Activated CD8-positive, alpha-beta T cell treated with anti-CD3 and anti-CD28 coated beads, Interleukin-2, amount 10 ng/mL, durations not matched to agents 7 days and 5 days (primary cell): ENCODE measurements at places on chromosomes 12 and 14.

- no peak overlapping the region for H3K4me3 ChIP-seq
- no peak for DNase-seq
- H3K27me3 ChIP-seq = no peaks in the 10 kb centered on the region
- H3K4me1 ChIP-seq = peaks cover 14% of the 10 kb centered on the region
These were observed 56.3 kb downstream of the SPPL3 start for GRCh38 chr12:120847814-120848213.

GRCh38 chr14:101097109-101097793, 193.7 kb upstream of the RTL1 start:
- H3K27me3 ChIP-seq = peaks cover 14% of the 10 kb centered on the region
- H3K4me1 ChIP-seq = no peaks in the 10 kb centered on the region
- peak; percentile 10 for DNase-seq
- no peaks in the 10 kb centered on the region for H3K36me3 ChIP-seq

DNA sequence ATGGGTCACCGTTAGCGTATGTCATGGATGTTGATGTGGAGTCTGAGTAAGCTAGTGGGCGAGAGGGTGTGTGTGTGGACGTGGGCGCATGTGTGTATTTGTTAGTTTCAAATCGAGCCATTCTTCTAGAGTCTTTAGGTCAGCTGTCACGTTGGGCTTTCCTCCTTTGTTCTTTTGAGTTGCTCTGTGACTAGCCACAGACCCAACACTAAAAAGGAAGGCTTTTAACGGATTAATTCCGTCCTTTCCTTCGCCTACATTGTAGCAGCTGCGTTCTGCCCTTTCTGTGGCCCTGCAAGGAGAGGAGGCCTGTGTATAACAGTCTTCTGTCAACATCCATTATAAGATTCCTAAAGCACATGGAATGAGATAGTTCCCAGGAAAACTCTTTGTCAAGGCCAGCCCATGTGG, 117.2 kb upstream of the DNM1L start:
- H3K4me1 ChIP-seq = no peaks in the 10 kb centered on the region
- no peak overlapping the region for H3K4me3 ChIP-seq
- H3K27ac ChIP-seq = no peak overlapping the region
- no peaks in the 10 kb centered on the region for H3K36me3 ChIP-seq
- H3K27me3 ChIP-seq = no peaks in the 10 kb centered on the region

- no peaks in the 10 kb centered on the region for H3K4me1 ChIP-seq
- no peaks in the 10 kb centered on the region for H3K27me3 ChIP-seq
- DNase-seq = no peak
- H3K27ac ChIP-seq = no peak overlapping the region
- H3K36me3 ChIP-seq = peaks cover 2% of the 10 kb centered on the region
These were observed 156.3 kb downstream of the NUBPL start for GRCh38 chr14:31717294-31718085.

DNA sequence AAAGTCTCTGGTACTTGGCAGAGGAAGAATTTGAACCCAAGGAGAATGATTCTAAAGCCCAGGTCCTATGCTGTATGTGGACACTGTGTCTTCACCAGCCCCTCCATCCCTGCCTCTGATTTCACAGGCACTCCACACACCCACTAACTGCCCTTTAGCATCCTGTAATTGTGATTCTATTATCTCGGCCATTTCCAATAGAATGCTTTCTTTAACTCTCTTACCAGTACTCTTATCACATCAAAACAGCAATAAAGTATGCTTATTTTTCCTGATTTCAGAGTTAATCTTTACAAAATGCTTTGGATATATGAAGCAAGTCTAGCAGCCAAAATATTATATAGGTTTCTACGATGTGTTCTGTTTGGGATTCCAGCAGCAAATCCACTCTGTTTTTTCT, 37.9 kb upstream of the BTG1 start:
- no peak overlapping the region for H3K4me3 ChIP-seq
- H3K27ac ChIP-seq = no peak overlapping the region
- H3K27me3 ChIP-seq = no peaks in the 10 kb centered on the region
- H3K36me3 ChIP-seq = peaks cover 7% of the 10 kb centered on the region

GRCh38 chr12:64039281-64039871, 182.7 kb downstream of the KICS2 start:
- no peaks in the 10 kb centered on the region for H3K36me3 ChIP-seq
- H3K4me1 ChIP-seq = no peaks in the 10 kb centered on the region
- no peak overlapping the region for H3K4me3 ChIP-seq
- H3K27ac ChIP-seq = no peak overlapping the region
- H3K27me3 ChIP-seq = no peaks in the 10 kb centered on the region
- DNase-seq = no peak

GRCh38 chr14:35456261-35456660, 51.7 kb upstream of the NFKBIA start:
- no peak overlapping the region for H3K4me3 ChIP-seq
- H3K4me1 ChIP-seq = no peaks in the 10 kb centered on the region
- no peak for DNase-seq
- H3K36me3 ChIP-seq = no peaks in the 10 kb centered on the region

DNA sequence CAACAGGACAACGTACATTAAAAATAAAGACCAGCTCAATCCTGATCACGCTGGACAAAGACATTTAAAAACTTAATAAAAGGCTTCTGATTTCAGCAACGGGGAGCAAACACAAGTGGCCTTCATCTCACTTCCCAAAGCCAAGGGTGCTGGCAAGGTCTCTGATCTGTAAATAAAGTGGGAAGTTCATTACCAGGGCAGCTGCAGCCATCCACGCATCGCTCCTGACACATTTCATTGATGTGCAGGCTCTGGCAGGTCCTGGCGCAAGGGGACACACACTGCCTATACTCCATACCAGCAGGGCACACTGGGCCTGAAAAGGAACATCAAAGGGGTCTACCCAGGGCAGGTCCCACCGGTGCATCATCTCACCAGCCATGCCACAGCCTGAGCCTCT, 51.0 kb downstream of the VWF start:
- peaks cover 38% of the 10 kb centered on the region for H3K4me1 ChIP-seq
- H3K27ac ChIP-seq = no peak overlapping the region
- no peak overlapping the region for H3K4me3 ChIP-seq
- no peak for DNase-seq

DNA sequence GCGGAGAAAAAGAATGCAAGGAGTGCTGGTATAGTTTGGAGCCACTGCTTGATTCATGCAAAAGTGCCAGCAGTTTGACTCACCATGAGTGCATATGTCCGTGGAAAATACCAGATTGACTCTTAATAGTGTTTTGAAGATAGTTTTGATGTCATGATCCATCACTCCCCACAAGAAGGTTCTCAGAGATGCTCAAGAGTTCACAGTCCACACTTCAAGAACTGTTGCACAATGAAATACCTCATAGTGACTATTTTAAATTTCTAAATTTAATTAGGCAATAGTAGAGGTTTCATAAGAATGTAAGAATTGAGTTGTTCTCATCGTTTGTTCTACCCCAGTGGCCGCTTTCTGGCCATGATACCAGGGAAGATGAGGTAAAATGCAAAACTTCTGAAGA, 286.6 kb upstream of the RGS6 start:
- H3K27ac ChIP-seq = no peak overlapping the region
- no peaks in the 10 kb centered on the region for H3K4me1 ChIP-seq
- H3K4me3 ChIP-seq = no peak overlapping the region

- no peak for DNase-seq
- no peak overlapping the region for H3K27ac ChIP-seq
- no peak overlapping the region for H3K4me3 ChIP-seq
These were observed 2.0 kb downstream of the B4GALNT1 start for GRCh38 chr12:57630891-57631433.

DNA sequence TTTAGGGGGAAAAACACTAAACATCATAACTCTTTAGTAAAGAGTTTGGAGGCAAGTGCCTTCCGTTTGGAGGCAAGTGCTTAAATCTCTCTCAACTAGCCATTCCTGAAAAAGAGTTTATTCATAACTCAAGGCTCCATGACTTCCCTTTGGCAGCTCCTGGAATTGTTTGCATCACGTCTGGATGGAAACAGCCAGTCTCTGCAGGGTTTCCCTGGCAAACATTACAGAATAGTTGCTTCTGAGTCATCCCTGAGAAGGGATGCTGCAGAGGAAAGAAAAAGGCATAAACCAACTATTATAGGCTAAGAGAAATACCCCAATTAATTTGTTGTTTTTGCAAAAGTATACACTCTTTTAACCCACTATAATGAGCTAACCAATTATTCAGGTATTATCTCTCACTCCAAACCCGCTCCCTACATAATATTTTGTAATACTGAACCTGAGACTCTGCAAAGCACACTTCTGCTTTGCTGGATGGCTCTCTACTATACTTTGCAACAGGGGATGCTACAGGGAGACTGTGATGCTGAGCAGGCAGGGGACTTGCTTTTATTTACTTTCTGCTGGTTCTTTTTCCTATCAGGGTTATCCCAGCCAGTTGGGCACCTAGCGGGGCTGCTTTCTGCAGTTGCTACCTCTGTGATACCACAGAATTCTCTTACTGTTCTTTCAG, 497.7 kb downstream of the FUT8 start:
- peaks cover 39% of the 10 kb centered on the region for H3K4me1 ChIP-seq
- H3K4me3 ChIP-seq = no peak overlapping the region
- H3K36me3 ChIP-seq = peaks cover 15% of the 10 kb centered on the region
- H3K27me3 ChIP-seq = peaks cover 2% of the 10 kb centered on the region
- no peak for DNase-seq

DNA sequence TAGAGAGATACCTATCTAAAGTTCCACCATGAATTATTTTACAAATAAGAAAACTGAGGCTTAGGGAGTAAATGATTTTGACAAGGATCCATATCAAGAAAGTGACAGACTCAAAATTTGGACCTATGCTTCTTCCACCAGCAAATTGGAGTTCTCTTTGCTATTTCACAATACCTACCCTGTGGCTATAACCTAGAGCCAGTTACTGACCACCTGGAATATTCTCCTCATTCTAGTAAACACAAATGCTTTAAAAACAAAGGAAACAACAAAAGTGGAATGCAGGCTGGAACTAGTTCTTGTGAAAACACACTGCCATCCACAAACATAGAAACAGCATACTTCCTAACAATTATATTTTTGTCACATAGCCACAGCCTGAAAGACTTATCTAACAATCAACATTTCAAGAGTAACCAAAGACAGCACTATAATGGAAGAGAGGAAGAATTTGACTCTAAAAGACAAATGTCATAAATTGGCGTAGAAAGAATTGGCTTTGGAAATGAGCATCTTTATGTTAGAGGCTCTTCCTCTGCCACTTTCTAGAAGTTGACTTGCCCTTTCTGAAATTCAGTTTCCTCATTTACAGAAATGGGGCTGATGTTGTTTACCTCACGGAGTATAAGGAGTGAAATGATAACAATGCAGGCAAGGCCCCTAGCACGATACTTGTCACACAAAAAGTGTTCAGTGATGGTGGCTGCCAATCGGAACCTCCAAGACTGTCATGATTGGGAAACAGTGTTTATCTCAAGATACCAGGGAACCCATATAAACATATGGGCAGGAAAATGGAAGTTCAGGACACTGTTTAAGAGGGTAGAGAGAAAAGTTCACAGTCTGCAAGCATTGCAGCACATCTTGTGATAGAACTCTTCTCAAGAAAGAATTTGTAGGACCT, 138.6 kb upstream of the LGR5 start:
- H3K27ac ChIP-seq = no peak overlapping the region
- H3K36me3 ChIP-seq = no peaks in the 10 kb centered on the region
- DNase-seq = no peak
- no peak overlapping the region for H3K4me3 ChIP-seq
- no peaks in the 10 kb centered on the region for H3K27me3 ChIP-seq

DNA sequence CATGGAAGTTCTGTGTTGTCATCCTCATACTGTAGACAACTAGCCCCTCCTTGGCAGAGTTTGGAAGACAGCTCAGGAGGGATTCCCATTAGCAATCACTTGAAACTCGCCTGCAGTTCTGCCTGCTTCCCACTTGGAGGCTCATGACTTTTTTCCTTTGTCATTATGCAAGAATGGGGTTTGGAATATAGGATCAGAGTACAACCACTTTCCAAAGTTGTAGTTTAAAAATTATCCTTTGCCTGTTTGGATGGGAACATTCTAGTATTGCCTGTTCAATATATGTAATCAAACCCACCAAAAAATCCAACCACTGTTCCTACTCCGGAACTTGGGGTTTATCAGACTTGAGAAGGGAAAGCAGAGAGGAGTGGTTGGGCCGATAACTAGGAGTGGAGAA, 2.1 kb upstream of the GPD1 start:
- H3K27me3 ChIP-seq = no peaks in the 10 kb centered on the region
- no peaks in the 10 kb centered on the region for H3K4me1 ChIP-seq
- no peak overlapping the region for H3K27ac ChIP-seq
- peaks cover 39% of the 10 kb centered on the region for H3K36me3 ChIP-seq
- no peak for DNase-seq
- H3K4me3 ChIP-seq = no peak overlapping the region

DNA sequence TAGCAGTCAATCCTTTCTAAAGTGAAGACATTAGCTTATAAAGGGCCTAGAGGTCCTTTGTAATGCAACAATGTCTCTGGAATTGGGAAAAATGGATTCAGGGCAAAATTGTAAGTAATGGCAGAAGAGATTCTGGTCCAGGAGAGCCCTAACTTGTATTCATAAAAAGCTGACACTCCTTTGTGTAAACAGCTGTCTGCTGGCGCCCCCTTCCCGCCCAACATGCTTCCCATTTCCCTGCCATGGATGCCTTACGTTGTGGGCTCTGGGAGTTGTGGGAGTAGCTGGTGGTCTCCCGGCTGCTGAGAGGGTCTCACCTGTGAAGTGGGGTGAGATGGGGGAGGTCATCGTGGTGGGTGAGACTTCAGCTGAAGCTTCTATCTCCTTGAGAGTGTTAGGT, 2.3 kb downstream of the ACRBP start:
- H3K27ac ChIP-seq = no peak overlapping the region
- peaks cover 14% of the 10 kb centered on the region for H3K27me3 ChIP-seq
- H3K36me3 ChIP-seq = peaks cover 28% of the 10 kb centered on the region
- no peak for DNase-seq

DNA sequence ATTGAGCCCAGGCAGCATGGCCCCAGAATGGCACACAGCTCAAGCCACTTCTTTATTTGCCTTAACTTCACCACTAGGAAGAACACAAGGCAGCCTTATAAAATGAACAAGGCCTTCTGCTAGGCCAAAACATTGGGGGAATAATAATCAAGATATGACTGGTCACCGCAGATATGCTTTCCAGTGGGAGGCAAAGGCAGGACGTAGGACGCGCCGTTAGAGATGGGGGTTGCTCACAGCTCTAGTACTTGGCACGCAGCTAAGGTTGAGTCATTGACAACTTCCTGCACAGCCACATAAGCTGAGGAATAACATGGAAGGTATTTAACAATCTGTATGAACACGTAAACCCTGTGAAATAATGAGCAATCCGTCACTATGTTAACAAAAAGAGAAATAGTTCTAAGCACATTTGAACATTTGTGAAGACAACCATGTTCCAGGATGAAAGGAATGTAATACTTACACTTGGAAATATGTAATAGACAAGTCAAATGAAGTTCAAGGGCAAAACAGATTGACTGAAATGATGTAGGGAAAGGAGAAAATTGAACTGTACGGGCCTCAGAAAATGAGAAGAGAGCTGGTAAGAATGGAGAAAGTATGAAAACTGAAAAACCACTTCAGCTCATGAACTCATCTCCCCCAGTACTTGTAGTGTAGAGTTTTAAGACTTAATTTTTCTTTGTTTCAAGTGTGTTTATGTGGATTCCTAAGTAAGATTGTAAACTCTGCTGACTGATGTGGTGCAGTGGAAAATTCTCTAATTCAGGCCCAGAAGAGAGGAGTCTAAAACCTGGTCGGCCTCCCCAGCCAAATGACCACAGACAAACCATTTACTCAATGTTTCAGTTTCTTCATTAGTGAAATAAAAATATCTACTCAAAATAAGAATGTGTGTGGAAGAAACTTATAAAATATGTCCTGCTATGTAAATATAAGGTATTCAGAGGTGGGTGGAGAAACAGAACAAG, 59.3 kb upstream of the CCDC91 start:
- H3K27ac ChIP-seq = no peak overlapping the region
- H3K36me3 ChIP-seq = no peaks in the 10 kb centered on the region
- no peak for DNase-seq
- peaks cover 3% of the 10 kb centered on the region for H3K27me3 ChIP-seq
- H3K4me1 ChIP-seq = no peaks in the 10 kb centered on the region
- no peak overlapping the region for H3K4me3 ChIP-seq
